ENCODE measurements at places on chromosomes 6 and 20.
A peak's percentile ranks its signal among the peaks of the same experiment; 100 is the strongest.

GRCh38 chr6:20979076-20979475 lies 444.8 kb downstream of the CDKAL1 start:
- DNase-seq = no peak

- DNase-seq = no peak
Measured at GRCh38 chr6:5736016-5736738, 270.5 kb downstream of the NRN1 start.

GRCh38 chr6:9412951-9413559 lies 977.7 kb upstream of the SLC35B3 start:
- DNase-seq = no peak

DNA sequence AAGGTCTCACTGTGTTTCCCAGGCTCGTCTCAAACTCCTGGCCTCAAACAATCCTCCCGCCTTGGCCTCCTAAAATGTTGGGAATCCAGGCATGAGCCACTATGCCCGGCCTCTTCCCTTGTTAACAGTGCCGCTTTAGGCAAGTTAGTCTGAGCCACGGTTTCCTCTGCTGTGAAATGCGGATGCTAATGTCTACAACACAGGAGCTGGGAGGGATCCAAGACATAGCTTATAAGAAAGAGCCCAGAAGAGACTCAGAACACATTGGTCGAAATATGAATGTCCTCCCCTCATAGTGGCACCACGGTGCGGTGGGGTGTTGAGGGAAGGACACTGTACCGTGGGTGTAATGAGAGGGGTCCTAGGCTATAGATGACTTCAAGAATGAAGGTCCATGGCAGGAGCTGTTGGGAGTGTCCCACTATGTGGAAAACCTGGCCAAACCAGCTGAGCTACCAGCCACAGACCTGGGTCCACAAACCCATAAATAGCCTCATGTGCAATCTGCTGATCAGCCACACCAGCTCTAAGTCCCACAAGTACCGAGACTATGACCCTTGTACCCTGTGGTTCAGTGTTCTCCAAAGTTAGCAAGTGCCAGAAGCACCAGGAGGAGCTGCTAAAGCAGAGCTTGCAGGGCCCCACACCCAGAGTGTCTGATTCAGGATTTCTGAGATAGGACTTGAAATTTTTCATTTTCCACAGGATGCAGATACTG lies 57.8 kb upstream of the ZFAND3 start:
- no peak for DNase-seq

- no peak for DNase-seq
Measured at GRCh38 chr6:15569035-15569995, 93.5 kb downstream of the DTNBP1 start.

GRCh38 chr20:23939063-23939462 lies 49.5 kb downstream of the GGTLC1 start:
- DNase-seq = no peak

DNA sequence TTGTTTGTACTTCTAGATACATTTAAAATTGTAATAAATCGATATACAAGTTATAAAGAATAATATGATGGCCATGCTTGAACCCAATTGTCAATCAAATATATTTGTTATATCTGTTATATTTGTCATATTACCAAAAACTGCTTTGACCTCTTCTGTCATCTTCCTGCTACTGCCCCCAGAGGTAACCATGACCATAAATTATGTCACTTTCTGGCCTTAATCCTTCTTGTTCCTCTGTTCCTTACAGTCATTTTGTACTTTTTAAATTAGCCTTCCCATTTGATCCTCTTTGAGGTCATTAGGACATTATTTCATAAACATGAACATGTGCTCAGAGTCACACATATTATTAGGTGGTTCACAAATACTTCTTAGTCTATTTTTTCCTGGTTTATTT lies 124.7 kb downstream of the HFE start:
- no peak for DNase-seq

DNA sequence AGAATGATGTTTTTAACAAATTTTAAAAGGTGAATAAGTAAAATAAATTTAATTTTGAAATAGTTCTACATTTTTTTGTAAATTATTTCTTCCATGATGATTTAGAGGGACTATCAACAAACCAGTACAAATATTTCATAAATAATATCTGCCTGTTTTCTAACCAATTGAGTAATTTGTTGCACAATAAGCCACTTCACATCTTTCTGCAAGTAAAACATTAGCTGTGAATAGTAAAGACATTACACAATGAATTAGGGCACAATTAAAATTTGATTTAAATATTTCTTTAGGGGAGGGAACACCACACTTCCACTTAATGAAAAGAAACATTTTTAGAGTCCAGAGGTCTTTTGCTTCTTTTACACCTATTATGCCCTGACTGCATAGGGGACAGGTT lies 118.4 kb upstream of the PTPRK start:
- DNase-seq = no peak

GRCh38 chr6:127146932-127147331 lies 28.5 kb downstream of the RSPO3 start:
- DNase-seq = no peak

GRCh38 chr20:53408691-53409446 lies 184.8 kb downstream of the ZNF217 start:
- no peak for DNase-seq

DNA sequence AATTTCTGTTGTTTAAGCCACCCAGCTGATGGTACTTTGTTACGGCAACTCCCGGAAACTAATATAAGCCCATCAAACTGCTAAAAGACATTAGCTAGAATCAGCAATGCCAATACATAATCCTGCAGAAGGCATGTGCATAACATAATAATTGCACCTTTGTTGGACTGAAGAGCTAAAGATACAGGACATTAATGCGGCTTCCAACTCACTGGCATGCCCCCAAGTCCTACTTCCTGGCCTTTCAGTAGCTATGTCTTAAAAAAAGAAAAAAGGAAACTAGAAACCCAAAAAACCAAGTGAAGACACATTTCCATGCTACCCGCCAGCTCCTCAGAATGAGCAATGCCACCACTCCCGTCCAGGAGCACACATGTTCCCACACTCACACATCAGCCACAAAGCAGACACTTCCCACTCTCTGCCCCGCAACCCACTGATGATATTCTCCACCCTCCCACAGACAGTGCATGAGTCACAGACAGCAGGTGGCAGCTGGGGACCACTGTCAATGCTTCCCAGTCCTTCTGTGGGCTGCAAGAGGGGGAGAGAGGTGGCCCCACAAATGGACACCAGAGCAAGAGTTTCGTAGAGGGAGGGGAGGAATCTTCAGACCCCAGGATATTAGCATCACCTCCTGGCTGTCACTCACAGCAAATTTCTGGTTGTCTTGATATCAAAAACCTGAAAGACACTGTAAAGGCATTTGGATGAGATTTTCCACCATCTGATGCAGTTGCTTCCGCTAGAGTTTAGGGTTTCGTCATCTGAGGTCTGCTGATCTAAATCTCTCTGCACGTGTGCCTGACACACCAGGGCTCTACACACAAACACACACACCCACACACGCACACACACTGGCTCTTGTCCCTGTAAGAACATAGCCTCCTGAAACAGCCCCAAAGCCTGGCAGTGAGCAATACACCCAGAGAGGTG lies 32.8 kb downstream of the GFOD1 start:
- peak; percentile 69 for DNase-seq

- no peak for DNase-seq
Measured at GRCh38 chr6:34950849-34951248, 61.8 kb downstream of the ANKS1A start.

GRCh38 chr6:40074306-40075055 lies 140.2 kb upstream of the MOCS1 start:
- DNase-seq = no peak

DNA sequence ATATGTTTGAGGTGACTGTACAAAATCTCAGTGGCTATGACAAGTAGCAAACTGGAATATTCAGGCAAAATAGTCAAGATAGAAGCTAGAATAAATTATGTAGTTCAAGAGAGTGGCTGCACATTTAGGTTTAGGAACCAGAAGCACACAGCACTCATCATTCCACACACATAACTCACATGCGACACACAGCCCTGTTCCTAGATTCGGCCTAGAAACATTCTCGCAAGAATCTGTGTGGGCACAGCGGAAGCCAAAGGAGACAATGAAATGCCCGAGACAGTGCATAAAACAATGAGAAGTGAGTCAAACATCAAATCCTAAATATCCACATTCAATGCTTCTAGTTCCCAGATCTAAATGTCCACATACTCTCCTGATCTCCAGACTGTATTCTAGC lies 9.5 kb upstream of the SUPT3H start:
- no peak for DNase-seq

GRCh38 chr6:22468256-22468965 lies 101.0 kb upstream of the HDGFL1 start:
- no peak for DNase-seq

DNA sequence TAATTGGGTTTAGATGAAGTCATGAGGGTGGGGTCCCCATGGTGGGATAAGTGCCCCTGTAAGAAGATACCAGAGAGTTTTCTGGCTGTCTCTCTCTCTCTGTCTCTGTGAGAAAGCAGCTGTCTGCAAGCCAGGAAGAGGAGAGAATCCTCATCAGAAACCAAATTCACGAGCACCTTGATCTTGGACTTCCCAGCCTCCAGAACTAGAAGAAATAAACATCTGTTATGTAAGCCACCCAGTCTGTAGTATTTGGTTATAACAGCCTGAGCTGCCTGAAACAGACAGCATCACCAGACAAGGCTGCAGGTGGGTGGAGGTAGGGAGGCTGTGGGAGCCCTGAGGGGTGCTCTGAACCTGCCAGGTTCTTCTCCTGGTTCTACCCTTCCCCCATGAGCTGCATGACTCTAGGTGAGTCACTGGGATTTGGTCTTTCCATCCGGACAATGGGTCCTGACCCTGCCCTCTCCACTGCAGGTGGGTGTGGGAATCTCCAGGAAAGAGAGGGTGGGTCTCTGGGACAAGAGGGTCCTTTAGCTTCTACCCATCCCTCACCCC lies 34.3 kb upstream of the VEGFA start:
- no peak for DNase-seq

- peak; percentile 75 for DNase-seq
Measured at GRCh38 chr6:134908906-134909516, 40.9 kb downstream of the ALDH8A1 start.

- DNase-seq = no peak
Measured at GRCh38 chr20:37552415-37552814, 24.7 kb upstream of the BLCAP start.

Measured in anterior cingulate cortex (tissue), 58 donors.